ENCODE measurements at places on chromosomes 1 and 21.

DNA sequence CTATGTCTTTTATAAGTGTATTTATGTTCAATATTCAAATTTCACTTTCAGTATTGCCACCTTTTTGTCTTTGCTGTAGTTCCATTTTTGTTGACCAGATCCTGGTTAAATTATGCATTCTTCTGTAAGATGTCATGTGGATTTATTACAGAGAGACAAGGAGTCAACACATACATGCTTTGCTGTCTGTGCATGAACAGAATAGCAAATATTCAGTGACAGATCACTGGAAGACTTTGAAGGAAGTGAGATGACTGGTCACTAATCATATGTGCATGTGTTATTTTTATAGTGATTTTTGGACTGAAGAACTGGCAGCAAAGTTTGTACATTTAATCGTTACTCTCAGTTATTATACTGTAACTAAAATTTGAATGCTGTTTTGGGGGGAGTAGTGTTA, 117.2 kb downstream of the PLPPR5 start:
- no peak for DNase-seq

DNA sequence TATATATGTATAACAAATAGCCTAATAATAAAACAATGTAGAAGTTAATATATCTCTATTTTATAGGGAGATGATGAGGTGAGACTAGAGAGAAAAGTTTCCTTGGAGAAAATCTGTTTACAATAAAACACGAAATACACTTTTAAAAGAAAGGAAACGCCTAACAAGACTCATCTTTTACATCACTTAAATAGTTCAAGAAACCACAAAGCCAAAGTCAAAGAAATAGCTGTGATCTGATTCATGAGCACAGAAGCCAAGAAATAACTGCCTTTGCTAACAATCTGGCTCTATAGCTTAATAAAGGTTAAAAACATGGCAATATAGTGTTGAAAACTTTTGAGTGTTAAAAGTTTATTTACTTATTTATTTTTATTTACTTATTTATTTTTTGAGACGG, 61.5 kb downstream of the TOR3A start:
- no peak for DNase-seq

DNA sequence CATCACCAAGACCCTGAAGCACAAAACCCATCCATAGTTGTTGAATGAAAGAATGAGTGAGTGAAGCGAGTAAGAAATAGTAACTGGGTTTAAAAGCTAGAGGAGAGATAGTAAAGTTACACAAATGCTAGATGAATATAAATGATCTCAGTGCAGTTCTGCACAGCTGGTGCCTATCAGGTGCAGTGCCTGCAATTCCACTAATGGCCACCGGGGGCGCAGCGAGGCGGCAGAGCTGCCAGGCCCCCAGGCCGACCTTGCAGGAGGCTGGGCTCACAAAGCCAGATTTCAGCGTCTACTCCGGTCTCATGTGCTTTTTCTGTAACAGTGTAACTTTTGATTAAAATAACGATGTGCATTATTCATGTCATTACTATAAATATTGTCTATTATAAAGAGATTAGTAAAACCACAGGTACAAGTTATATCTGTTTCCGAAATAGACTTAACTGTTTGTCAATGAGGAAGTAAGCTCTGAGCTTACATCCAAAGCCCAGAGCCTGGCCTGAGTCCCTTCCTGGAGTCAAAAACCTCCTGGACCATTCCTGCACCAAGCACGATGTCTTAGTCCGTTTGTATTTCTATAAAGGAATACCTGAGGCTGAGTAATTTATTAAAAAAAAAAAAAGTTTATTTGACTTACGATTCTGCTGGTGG, 477.6 kb downstream of the NPHP4 start:
- peak; percentile 54 for DNase-seq

DNA sequence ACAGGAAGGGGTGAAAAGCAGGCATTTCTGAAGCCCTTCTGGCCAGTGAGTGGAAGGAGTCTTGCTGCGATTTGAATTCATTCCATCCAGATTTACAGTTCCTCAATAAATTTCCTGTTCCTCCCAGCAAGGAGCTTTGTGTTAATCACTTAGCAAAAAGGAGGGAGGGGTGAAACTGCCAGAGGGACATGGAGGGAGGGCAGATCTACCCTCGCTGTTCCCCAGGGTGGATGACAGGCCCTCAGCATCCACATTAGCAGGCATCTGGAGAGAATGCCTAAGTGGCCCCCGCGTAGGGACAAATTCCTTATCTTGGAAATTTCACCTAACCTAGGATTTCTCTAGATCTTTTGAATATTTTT, 1.2 kb downstream of the ETV3 start:
- no peak for DNase-seq

DNA sequence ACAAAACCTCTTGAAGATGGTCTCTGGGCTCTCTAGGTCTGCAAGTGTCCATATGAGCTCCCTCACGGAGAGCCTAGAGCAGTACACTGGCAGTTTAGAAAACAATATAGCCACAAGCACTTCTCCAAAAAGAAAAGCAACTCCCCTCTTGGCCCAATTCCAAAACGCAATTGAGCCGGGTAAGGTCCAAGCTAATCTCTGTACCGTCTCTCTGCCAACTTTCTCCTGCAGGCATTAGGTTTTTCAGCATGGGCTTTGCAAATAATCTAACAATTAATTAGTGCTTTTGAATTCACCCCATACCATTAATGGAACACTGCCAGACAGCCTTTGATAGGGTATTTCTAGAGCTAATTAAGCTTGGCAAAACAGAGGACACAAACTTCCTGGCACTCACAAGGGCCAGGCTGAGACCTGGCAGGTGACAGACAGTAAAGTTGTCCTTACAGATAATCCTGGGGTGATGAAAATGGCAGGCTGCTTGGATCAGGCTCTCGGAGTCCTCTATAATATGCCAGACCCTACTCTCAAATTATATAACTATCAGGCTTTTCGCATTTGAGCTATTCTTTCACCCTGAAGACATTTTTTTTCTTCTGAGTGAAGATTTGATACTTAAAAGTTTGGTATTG, 39.8 kb downstream of the TGFBR3 start:
- no peak for DNase-seq

- DNase-seq: no peak
Measured at GRCh38 chr1:86714159-86714558, 9.8 kb downstream of the SH3GLB1 start.

DNA sequence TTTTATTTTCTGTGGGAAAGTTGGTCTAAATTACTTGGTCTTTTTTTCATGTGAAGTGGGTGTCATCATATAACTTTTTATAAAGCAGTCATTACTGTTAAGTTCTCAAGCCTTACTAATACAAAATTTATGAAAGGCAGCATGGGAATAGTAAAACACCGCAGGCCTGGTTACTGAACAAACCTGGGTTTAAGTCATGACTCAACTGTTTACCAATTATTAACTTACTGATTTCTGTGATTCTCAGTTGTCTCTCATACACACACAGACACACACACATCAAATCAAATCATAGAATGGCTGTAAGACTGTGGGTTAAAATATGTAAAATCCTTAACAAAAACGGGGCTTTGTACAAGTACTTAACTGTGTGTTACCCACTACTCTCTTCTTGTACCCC, 14.6 kb downstream of the MAEL start:
- no peak for DNase-seq

DNA sequence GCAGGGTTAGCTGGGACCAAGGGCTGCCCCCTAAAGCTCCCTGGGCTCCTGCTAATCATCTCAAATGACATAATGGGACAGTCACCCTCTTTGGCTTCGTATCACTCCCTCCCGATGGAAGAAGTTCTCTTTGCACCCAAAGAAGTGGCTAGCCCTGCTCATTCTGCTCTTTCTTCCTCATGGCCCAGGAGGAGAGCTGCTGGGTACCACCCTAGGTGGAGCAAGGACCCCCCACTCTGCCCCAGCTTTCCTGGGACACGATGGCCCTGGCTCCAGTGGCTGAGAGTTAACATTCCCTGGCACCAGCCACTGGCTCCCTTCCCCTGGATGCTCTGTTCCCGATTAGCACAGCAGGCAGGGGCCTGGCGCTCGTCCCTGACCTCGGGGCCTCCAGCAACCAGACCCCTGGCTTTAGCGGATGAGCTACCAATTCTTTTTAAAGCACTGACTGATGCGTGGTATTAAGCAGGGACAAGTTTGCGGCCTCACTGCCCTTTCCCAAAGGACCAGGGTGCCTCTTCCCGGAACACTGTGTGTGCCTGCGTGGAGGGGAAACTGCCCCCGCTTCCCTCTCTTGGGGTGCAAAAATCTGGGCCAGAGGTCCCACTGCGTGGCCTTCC, 1.2 kb downstream of the MYOM3 start:
- DNase-seq: no peak

- no peak for DNase-seq
Measured at GRCh38 chr21:45736042-45736689, 92.6 kb downstream of the PCBP3 start.

DNA sequence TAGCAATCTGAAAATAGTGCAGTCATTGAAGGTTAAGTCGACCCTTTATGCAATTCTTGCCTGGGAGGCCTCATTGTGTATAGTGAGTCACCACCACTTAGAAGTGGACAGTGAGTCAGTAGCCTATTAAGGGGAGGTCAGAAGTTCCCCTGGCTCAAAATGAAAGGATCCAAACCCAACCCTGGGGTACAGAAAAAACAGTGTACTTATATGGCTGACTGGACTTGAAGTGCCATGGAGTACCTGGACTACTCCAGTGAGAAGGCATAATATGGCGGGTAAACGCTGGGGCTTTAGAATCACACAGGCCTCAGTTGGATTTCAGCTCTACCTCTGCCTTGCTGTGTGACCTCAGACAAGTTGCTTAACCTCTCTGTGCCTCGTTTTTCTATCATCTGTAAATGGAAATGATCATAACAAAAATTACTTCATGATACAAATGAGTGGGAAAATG, 2.2 kb upstream of the BCL9 start:
- DNase-seq: no peak

- no peak for DNase-seq
Measured at GRCh38 chr1:10679496-10680220, 116.8 kb downstream of the CASZ1 start.

DNA sequence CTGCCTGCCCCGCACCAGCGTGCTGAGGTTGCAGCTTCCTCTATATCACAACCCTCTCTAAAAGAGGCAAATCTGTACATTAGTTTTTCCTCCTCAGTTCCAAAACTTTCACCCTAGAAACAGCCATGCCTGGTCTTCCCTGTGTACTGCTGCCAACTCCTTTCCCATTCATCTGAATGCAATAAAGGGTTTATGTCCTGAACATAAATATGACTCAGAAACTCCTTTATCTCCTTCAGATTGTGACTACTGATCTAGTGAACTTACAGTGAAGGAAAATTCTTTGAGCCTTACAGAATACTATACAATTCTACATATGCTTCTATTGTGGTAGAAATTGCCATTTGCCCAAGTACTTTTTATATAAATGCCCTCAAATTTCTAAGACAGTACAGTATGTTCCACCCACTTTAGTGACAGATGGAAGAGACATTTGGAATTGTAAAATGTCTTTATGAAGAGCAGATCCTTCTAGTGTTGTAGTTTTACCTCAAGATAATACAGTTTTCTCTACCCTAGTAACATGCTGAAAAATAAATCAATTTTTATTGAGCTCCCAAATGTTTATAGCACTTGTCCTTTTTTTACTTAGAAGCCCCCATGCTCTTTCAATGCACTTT, 345.1 kb upstream of the SNX7 start:
- no peak for DNase-seq

DNA sequence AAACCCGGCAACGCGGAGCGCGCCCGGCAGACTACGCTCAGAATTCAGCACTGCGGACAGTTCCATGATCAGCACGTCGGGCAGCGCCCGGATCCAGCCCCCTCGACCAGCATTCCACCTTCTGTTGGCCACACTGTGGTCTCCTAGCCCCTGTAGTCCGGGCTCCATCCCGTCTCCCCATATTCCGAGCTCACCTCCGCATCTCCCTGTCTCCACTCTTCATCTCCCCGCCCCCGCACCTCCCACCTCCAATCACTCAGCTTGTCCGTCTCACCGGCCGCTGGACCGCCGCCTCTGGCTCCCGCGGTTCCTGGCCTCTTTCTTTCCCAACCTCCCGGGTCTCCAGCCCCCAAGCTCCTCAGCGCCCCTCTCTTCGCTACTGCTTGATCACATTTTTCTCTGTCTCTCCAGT, 500 bp downstream of the EPHA10 start:
- no peak for DNase-seq

DNA sequence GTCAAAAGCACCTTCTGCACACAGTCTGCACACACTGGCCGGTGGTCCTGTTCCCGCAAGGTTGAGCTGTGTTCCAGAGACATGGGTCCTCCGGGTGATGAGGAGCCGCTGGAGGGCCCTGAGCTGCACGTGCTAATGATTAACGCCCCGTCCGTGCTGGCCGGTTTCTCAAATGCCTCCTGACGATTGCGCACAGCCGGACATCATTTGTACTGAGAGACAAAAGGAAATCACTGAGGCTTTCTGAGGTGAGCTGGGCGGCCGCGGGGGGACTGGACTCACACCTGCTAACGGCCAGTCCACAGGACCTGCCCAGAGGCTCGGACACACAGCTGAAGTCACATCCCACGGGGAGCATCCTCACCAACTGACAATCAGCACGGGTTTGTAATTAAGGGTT, 29.2 kb downstream of the POFUT2 start:
- no peak for DNase-seq

DNA sequence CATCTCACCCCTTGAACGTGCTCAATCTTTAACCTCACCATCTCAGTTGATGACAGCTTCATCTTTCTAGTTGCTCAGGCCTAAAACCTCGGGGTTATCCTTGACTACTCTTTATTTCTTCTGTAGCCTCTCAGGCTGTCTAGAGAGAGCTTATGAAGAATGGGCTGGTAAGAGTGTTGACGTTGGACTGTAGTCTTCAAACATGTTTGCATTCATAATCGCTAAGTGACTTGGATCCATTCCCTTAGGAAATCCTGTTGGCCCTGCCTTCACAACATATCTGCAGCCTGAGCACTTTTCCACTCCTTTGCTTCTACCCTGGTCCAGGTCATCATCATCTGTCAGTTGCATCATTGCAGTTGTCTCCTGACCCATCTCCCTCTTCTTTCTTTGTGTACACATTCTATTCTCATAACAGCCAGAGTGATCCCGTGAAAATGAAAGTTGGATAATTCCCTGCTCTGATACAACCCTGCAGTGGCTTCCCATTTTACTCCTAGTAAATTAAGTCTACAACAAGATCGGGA, 10.5 kb downstream of the UCK2 start:
- no peak for DNase-seq

- DNase-seq: no peak
Measured at GRCh38 chr1:78147031-78147430, 101.3 kb downstream of the GIPC2 start.

GRCh38 chr1:7745783-7746182, 25.3 kb upstream of the VAMP3 start:
- DNase-seq: no peak

GRCh38 chr1:152225678-152226077, 1.7 kb upstream of the HRNR start:
- DNase-seq: no peak
